ENCODE measurements at places on chromosomes 16 and 17. TPM values are rescaled to one million over a fixed set of nuclear protein-coding genes. Genes with fewer than 3 reads are reported as not detected.

Gene CD79B
- total RNA-seq, result 58.6 TPM

- H3K4me3 ChIP-seq, result no peak overlapping the region
- H3K27me3 ChIP-seq, result peaks cover 12% of the 10 kb centered on the region
- H3K4me1 ChIP-seq, result peaks cover 11% of the 10 kb centered on the region
- no peaks in the 10 kb centered on the region for H3K36me3 ChIP-seq
- DNase-seq, result no peak
These were observed 17.2 kb upstream of the MPP2 start for GRCh38 chr17:43924558-43924957.

GRCh38 chr16:52705122-52705521 is 158.2 kb upstream of the TOX3 start:
- H3K27ac ChIP-seq, result no peak overlapping the region
- no peaks in the 10 kb centered on the region for H3K27me3 ChIP-seq
- DNase-seq, result no peak
- H3K36me3 ChIP-seq, result no peaks in the 10 kb centered on the region

DNA sequence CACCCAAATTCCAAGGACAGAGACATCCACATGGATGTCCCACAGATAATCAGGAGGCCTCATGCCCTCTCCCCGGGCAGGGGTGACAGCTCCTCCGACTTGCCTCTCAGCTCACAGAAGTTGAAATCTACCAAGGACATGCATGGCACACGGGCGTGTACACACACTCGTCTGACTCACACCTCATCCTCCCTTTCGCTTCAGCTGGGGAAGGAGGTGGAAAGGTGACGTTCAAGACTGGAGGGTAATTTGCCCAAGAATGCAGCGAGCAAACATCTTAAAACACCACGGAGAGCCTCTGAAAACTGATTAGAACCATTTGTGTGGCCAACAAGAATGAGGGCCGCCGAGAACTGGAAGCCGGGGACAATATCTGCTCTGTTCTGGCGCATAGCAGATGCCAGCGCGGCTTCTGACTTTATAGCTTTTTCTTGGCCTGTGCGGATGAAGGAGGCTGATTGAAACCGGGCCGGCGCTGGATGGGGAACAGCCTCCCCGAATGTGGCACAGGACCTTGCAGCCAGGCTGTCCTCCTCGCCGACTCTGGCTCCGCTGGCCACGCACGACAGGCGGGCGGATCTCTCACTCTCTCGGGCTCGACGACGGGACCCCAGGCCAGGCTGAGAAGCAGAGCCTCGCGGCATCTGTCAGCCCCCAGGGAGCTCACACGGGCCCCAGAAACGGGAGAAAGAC is 100.9 kb downstream of the C16orf95 start:
- no peaks in the 10 kb centered on the region for H3K4me1 ChIP-seq
- H3K27ac ChIP-seq, result no peak overlapping the region
- no peaks in the 10 kb centered on the region for H3K36me3 ChIP-seq
- peaks cover 2% of the 10 kb centered on the region for H3K27me3 ChIP-seq

DNA sequence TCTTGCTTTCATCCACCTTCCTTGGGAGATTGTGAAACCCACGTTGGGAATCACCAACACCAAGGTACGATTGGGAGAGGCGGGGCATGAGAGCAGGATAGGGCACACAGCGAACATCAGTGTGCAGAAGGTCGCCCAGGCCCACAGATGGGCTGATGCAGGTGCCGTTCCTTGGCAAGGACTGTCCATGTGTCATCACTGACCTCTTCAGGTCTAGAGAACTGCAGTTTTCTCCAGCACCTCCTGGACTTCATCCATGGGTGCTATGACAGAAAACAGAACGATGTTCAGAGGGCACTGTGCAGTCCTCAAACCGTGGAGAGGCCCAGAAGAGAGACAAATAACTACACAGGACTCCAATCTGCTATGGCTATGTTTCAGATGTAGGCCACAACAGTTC is 23.9 kb upstream of the TAT start:
- no peaks in the 10 kb centered on the region for H3K4me1 ChIP-seq
- H3K27ac ChIP-seq, result no peak overlapping the region
- H3K4me3 ChIP-seq, result no peak overlapping the region
- DNase-seq, result no peak
- H3K27me3 ChIP-seq, result peaks cover 32% of the 10 kb centered on the region
- no peaks in the 10 kb centered on the region for H3K36me3 ChIP-seq

- H3K27me3 ChIP-seq, result peaks cover 6% of the 10 kb centered on the region
- DNase-seq, result no peak
- peaks cover 6% of the 10 kb centered on the region for H3K4me1 ChIP-seq
- H3K27ac ChIP-seq, result no peak overlapping the region
These were observed 4.2 kb downstream of the HID1 start for GRCh38 chr17:74968361-74968780.

- no peak overlapping the region for H3K4me3 ChIP-seq
- H3K4me1 ChIP-seq, result no peaks in the 10 kb centered on the region
- DNase-seq, result no peak
- peaks cover 7% of the 10 kb centered on the region for H3K27me3 ChIP-seq
These were observed 12.4 kb upstream of the ST6GALNAC2 start for GRCh38 chr17:76598004-76598439.

Measured in natural killer cell treated with Interleukin-12 subunit alpha and Interleukin-12 subunit beta and Interleukin-15 and Interleukin-18, amount 100 ng/mL, for 72 hours (primary cell).